Fibroblast of skin of left quadriceps (primary cell): ENCODE measurements at places on chromosomes 2 and 18.

DNA sequence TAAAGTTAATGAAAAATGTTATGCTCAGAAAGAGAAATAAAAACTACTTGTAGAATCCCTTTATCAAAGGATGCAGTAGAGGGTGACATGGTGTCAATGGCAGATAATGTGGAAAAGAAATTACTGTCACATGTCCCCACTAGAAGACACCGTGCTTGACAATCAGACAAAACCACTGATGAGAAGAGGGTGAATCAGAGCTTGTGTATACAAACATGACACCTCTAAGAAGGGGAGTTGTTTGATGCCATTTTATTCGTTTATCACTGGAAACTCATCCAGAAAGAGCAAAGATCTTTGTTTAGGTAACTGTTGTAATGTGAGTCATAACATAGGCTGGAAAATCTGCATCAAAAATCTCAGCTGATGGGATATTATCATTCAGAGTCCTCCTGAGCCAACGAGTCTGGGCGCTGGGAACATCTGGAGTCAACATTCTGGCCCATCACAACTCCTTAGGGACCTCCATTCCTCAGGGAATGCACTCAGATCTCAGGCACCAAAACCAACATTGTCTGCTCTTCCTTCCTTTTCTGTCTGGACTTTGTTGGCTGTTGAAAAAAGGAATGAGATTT, 49.5 kb upstream of the RAB12 start:
- no peak for DNase-seq

- no peak for DNase-seq
Observed at GRCh38 chr2:104859766-104860450, 6.0 kb downstream of the POU3F3 start.

GRCh38 chr2:47903781-47904490, 2.4 kb downstream of the FBXO11 start:
- DNase-seq = no peak

- no peak for DNase-seq
Observed at GRCh38 chr18:45024357-45025088, 343.8 kb downstream of the SETBP1 start.

- DNase-seq = no peak
Observed at GRCh38 chr2:165746501-165746900, 47.5 kb downstream of the GALNT3 start.

- peak; percentile 15 for DNase-seq
Observed at GRCh38 chr2:219627103-219628100, at the start of gene SLC4A3. Gene SLC4A3 (plus strand): TSS chr2:219627630. CDS start chr2:219627993, 363 bp downstream.

- DNase-seq = peak; percentile 70
Observed at GRCh38 chr2:28716265-28716865, 35.3 kb upstream of the PPP1CB start.

- peak; percentile 29 for DNase-seq
Observed at GRCh38 chr2:224357098-224357901, 44.6 kb downstream of the FAM124B start.

GRCh38 chr2:187658952-187659525, 104.8 kb upstream of the TFPI start:
- no peak for DNase-seq

DNA sequence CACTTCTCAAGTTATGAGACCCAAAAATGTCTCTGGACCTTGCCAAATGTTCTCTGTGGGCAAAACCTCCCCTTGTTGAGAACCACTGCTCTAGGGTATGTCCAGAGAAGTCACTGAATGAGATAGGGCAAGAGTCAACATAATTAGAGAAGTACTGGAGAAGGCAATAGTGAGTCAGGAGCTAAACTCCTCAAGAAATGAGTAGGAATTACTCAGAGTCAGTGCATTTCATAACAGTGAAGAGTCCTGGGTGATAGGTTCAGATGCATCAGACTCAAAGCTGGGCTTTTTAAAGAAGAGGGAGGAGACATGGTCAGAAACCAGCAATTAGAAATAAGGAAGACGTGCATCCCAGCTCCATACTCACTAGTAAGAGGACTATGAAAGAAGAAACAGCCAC, 38.6 kb upstream of the IHH start:
- no peak for DNase-seq

DNA sequence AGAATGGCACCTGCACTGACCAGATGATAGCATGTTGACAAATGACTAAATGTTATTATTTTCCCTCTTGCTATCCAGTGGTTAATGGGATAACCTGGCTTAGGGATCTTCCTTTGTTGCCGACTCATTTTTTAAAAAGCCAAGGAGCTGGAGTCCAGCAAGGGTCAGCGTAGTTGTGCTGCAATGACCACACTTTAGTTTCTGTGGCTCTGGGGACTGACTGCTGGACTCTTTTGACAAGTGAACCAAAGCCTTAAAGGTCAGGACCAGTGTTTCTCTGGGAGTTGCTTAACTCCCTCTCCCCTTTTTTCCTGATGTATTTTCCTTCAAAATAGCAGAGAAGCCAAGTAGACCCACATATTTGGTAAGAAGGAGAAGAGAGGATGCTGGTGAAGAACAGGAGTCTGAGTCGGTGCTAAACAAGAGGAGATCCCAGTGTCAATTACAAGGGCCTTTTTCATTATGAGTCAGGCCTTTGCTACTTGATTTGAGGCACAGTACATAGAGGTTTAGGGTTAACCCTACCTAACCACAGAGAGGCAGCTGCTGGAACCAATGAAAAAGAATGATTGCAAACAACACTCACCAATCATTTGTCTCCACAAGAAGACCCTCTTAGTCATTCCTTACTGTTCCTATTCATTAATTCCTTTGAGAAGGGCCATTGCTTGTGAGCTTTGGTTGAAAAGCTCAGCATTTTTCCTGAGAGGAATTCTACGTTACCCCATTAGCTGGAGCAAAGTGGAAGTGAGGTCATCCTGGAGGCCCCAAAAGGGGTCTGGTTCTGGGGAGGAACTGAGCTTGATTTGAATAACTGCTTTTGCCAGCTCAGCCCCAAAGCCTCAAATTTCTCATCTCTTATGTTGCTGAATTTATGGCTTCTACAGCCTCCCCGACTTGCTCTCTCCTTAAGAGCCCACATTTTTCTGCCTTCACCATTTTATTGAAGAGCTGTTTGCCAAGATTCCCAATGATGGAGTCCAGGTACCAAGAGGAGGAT, 137.6 kb upstream of the HNMT start:
- no peak for DNase-seq

- DNase-seq = no peak
Observed at GRCh38 chr18:63233334-63233733, 86.2 kb downstream of the BCL2 start.

DNA sequence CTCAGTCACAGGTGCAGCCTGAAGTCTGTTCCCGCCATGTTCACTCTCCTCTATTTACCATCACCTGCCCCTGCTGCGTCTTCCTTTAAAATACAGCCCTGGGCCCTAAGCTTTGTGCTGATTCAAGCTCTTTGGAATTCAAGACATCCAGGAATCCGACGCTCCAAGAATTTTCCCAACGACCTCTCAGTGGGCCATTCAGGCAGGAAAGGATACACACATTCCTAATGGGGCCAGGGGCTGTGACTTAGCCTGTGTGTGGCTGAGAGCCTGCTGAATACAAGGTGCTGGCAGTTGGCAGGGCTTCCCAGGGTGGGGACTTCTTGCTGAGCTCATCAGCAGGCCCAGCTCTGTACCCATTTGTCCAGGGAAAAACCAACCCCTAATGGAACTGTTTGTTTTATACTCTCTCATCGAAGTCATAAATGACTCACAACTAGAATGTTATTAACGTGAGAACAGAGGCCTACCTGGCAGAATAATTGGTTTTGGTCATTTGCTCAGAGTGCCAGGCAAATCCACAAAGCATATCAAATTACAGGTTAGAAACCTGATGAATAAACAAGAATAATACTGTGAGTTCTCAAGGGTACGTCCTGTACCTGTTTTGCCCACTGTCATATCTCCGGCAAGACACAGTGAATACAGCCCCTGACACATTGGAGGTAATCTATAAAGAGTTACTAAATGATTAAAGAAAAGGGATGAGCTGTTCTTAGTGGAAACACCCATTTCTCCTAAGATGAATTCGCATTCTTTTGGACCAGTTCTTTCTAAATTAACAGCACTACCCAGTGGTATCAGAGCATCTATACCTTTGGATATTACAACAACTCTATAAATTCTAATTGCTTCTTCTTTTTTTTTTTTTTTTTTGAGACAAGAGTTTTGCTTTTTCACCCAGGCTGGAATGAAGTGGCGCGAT, 12.6 kb upstream of the KCMF1 start:
- DNase-seq = peak; percentile 76

- DNase-seq = no peak
Observed at GRCh38 chr18:79069717-79070151, 540 bp downstream of the ATP9B start.

DNA sequence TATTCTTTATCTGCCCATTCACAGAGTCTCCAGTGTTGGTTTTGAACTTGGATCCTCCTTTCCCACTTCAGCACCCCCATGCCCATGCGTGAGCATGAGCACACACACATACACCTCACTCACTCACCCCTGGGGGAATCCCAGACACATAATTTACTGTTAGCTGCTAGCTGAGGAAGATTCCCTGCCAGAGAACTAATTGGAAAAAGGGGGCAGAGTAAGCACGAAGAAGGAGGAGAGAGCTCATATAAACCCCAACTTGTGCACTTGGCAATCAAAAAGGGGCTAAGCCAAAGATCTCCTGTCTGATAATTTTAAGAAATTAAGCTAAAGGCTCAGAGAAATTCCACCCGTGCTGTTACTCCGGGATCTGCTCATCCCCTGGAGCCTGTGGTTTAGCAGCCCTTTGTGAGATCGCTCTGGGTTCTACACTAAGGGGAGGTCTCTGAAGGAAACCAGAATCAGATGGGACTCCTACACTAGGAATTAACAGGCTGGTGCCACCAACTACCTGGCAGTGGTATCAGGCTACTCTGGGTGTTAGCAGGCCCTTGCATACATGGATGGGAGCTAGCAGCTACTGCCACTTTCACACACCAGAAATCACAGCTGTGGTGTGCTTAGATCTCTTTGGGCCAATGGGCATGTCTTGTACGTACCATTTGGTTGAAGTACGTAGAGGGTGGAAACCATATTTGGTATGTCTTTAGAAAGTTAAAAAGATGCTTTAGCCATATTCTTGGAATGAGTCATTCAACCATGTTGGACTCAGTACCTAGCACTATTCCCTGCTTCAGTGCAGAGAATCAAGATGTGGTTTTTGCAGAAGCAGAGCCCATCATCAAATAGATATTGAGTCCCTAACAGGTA, 95.6 kb upstream of the SLC14A2 start:
- peak; percentile 41 for DNase-seq

DNA sequence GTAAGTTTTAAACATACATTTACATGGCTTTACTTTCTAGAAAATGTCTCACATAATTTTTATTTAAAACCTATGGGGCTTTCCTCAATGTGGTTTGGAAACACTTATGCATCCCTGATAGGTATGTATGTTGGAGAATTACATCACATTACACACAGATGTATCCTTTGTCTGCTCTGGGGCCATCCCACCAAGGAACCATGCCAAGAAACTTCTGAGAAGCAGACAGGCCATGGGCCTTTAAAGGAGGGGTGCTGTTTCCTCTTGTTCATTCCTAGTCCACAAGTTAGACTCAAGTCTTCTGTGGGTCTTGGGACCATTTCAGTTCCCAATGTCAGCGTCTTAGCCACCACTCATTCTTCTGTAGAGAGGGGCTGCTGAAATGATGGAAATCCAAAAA, 162.0 kb upstream of the SETBP1 start:
- DNase-seq = peak; percentile 49

DNA sequence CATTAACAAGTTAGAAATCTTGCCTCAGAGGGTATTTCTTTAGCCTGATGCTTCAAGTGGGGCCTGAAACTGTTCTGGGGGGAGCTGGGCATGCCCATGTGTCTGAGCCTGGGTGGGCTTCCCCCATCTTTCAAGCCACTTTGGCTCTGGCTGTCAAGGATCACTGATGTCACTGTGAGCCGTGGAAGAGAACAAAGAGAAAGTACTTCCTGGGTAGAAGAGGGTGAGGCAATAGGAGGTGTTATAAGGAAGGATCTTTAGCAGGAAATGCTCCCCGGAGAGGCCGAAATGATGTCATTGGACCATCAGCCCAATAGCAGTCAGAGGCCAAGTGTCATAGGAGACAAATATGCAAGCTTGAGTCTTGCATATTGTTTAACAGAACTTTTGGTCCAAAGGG, 228.4 kb upstream of the MEX3C start:
- DNase-seq = no peak

DNA sequence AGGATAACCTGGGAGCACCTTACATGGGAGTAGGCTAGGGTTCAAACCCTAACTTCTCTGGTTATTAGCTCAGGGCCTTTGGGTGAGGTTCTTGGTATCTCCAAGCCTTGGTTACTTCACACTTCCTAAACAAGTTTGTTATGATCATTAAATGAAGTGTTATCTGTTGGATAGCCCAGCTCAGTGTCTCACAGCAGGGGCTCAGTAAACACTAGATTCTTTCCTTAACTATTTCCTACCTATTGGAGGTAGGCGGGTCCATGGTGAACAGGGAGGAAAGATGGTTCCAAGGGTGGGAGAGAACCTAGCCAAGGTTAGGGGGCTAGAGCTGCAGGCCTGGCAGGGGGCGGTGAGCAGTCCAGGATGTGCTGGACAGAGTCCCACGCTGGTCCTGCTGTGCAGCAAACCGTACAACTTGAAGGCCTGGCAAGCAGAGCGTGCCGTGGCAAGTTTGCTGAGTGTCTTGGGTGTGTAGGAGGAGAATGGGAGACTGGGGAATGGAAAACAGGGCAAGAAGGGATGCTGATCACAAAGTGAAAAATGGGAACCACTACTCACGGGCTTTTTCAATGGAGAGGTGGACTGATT, 259.1 kb downstream of the PRKCE start:
- no peak for DNase-seq

DNA sequence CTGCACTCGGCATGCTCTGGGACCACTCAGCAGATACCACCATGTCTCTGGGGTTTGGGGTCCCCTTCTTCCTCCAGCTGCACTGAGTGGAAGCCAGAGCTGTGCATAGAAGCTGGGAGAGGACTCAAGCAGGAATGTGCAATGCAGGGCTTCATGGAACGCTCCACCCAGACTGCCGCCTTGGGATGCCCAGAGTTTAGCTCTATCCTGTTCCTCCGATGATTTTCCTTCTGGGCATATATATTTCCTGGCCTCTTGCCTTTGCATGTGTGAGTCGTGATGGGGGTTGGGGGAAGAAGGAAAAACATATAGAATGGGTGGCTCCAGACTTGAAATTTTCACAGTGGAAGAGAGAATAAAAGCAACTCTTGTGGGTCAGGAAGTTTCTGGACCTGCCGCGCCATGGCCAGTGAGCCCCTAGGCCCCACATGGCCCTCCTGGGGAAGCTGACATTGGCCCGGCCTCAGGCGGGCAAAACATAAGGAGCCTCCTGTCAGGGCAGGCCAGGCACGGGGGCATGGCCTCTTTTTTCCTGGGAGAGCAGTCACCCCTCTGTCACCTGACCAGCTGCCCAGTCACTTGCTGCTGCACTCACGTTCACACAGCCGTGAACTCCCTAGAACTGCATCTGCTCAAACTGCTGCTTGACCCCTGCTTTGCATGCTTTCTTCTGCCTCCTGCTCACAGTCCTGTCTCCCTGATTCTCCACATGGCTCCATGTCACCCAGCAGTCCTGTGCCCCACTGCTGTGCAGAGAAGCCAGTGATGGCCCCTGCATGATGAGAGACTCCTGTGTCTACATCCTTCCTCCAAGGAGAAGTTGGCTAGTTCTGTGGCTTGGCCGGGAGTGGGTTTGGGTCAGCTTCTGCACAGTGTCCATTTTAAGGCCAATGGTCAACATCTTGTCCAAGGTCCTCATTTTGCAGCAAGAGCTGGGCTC, 197.8 kb downstream of the CTIF start:
- no peak for DNase-seq

GRCh38 chr2:240565333-240566202, 2.7 kb upstream of the RNPEPL1 start:
- DNase-seq = no peak
